Foreskin keratinocyte (primary cell): ENCODE measurements at places on chromosomes 4 and X.

GRCh38 chr4:110905367-110905766 lies 282.5 kb upstream of the PITX2 start:
- no peak for DNase-seq

- DNase-seq: no peak
These were observed 93.7 kb downstream of the MXRA5 start for GRCh38 chrX:3252744-3253143.

- no peak for DNase-seq
These were observed 178.6 kb downstream of the SLC7A11 start for GRCh38 chr4:138063581-138063980.

DNA sequence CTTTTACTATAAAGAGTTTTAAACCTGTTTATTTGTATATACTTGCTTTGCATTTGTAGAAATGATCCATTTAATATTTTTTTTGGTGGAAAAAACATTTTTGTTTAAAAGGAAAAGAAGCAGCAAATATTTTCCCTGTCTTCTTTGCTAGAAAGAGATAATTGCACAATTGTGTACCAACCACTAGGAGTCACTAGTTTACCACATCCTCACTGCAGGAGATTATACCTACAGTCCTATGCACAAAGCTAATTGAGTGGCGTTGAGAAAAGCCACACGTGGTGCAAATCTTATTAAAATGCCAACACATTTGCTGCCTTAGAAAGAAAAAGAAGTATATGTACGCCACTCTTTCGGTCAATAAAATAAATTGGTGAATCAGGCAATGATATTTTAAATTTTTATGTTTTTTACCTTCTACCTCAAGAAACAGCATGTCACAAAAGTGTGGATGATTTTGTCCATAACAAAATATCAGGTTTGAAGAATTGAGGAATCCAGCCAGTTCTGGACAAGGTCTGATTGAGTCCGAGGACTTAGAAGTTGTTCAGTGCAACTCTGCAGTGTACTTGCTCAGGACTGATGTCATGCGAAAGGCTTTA lies 102.9 kb downstream of the GRXCR1 start:
- DNase-seq: peak; percentile 33

DNA sequence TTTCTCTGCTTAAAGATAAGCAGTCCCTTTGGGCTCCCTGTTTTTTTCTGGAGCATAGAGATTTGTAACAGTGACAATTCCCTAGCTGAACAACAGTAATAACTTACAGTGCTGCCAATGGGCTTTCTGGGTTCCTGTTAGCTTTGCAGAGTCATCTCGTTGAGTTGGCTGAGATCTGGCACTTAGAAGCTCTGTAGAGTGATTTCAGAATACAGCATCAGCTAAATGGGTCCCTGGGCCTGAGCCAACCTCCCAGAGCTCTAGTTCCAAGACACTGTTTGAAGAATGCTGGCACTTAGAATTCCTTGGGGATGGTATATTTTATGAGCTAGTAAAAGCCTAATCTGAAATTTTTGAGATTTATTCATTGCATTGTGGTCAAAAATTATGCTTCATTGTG lies 43.5 kb upstream of the SERTM2 start:
- DNase-seq: no peak

- DNase-seq: peak; percentile 27
These were observed at the start of gene REPS2 for GRCh38 chrX:16946361-16946964. Gene REPS2 (plus strand): TSS chrX:16946658. CDS start chrX:16946862, 204 bp downstream.

GRCh38 chr4:70452946-70453345 lies 19.1 kb upstream of the MUC7 start:
- DNase-seq: no peak

GRCh38 chr4:108072300-108072699 lies 82.6 kb downstream of the HADH start:
- DNase-seq: no peak

GRCh38 chrX:20514358-20514757 lies 247.6 kb upstream of the RPS6KA3 start:
- peak; percentile 64 for DNase-seq

- no peak for DNase-seq
These were observed 10.9 kb upstream of the RNF150 start for GRCh38 chr4:141144207-141144606.

GRCh38 chr4:89562746-89563145 lies 255.1 kb upstream of the GPRIN3 start:
- no peak for DNase-seq

- no peak for DNase-seq
These were observed 35.8 kb upstream of the LEF1 start for GRCh38 chr4:108204518-108204917.

DNA sequence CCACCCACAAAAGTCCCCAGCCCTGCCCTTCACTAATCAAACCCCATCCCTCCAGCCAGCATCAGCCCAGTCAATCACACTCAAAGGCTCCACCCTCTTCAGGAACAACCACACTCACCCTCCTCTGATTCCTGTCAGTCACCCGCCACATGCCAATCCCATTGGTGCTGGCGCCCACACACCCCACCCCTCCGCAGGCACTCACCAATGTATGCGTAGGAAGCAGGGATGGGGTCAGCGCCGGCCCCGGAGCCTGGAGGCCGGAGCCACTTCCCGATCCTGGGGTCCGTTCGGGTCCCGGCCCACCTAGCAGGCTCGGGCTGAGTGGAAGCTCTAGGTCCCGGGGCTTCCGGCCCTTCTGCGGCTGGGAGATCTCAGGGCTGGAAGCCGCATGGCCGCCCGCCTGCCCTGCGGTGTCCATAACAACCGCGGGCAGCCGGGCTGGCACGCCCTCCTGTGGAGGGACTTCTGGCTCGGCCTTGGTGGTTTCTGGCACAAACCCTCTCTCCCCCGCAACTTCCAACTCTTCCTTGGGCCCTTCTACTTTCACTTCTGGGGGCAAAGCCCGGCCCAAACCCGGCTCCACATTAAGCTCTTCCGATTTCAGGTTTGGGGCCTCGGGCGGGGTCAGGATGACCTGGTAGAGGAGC lies 7.9 kb upstream of the CFP start:
- DNase-seq: no peak

- peak; percentile 61 for DNase-seq
These were observed 2062.4 kb downstream of the ARAP2 start for GRCh38 chr4:34181891-34182290.

DNA sequence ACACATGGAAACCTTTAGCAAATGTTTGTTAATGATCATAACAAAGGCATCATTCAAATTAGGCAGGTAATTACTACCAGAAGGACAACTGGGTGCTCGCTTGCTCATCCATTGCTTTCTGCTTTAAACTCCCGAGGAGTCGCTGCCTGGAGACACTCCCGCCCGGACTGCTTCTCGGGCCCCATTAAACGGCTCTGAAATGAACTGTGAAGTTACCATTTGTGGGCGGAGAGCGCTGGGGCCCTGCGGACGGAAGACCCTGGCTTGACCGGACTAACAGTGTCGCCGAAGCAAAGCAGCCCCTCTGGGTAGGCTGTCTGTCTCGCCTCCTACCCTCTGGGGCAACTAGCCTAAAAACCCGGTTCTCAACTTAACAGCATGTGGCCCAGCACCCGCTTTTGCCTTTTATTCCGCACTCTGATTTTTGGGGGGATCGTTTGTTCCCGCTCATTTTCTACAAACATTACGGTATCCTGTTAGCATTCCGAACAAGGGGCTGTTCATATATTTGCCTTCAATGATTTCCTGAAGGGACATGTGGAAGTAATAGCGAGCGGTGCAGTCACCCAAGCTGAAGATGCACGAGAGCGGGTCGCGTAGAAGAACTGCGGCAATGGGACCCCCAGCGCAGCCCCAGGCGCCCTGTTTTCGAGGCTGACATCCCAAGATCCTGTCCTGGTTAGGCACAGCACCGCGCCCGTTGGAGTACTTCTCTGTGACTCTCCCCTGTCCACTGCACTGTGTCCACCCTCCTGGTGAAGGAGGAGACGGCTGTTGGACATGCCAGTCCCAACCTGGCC lies 1.6 kb upstream of the PDGFRA start:
- DNase-seq: no peak

GRCh38 chr4:4529392-4529791 lies 12.5 kb downstream of the STX18 start:
- DNase-seq: no peak

GRCh38 chrX:100995469-100995868 lies 26.0 kb downstream of the ARL13A start:
- DNase-seq: peak; percentile 67

GRCh38 chr4:88865046-88865445 lies 167.4 kb upstream of the NAP1L5 start:
- peak; percentile 52 for DNase-seq

GRCh38 chr4:87843936-87844335 lies 11.2 kb downstream of the MEPE start:
- peak; percentile 71 for DNase-seq

- DNase-seq: no peak
These were observed 9.3 kb upstream of the ALG13 start for GRCh38 chrX:111671668-111672067.

GRCh38 chr4:83316459-83317165 lies 18.0 kb downstream of the HPSE start:
- peak; percentile 97 for DNase-seq

- DNase-seq: peak; percentile 34
These were observed 52.6 kb upstream of the CITED1 start for GRCh38 chrX:72358313-72358712.

GRCh38 chr4:109072595-109072994 lies 229.9 kb downstream of the COL25A1 start:
- peak; percentile 73 for DNase-seq

GRCh38 chr4:168057412-168057811 lies 34.9 kb upstream of the ANXA10 start:
- no peak for DNase-seq

DNA sequence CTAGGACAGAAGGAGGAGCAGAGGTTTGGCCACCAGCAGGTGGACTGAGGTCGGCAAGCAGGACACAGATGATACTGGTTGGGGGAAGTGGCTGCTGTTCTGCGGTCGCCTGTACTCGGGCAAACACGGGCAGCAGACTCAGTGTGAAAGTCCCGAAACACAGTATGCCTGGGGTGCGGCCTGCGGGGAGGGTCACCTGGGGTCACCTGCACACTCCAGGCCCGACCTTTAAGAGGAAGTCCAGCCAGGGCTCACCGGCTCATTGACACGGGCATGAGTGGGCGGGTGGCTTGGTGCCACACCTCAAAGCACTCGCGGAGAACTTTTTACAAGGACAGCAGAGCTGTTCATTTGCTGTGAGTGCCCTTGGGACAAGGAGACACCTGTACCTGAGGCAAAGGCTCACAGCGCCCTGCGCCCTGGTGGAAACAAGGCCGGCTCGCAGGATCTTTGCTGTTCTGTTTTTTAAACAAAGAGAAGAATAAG lies 71.5 kb upstream of the MXD4 start:
- DNase-seq: no peak

GRCh38 chr4:71184195-71184781 lies 154.5 kb upstream of the SLC4A4 start:
- DNase-seq: peak; percentile 14

- DNase-seq: peak; percentile 23
These were observed 480.5 kb upstream of the FSTL5 start for GRCh38 chr4:162644346-162644745.

- no peak for DNase-seq
These were observed 466.7 kb downstream of the NKX6-1 start for GRCh38 chr4:84032372-84032771.

GRCh38 chr4:336099-336892 lies 1.3 kb upstream of the ZNF141 start:
- peak; percentile 7 for DNase-seq
